ENCODE measurements at places on chromosomes 2 and 18. TPM values are rescaled to one million over a fixed set of nuclear protein-coding genes. Genes with fewer than 3 reads are reported as not detected.

DNA sequence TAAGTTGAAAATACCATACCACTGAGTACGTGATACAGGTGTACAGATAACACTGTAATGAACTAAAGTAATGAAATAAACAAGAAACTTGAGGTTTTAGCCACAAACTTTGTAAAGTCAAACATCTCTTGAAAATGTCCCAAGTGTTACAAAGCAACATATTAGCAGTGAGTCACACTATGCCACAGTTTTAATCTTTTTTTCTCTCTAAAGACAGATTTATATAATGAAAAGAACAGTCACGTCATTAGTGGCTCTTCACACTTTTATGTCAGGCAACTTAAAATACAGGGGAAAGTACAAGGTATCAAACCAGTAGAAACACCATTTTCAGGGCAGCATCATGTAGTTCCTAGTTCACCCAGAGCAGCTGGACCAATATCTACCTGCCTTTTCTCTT is 42.1 kb downstream of the RAPH1 start:
- no peak for DNase-seq

DNA sequence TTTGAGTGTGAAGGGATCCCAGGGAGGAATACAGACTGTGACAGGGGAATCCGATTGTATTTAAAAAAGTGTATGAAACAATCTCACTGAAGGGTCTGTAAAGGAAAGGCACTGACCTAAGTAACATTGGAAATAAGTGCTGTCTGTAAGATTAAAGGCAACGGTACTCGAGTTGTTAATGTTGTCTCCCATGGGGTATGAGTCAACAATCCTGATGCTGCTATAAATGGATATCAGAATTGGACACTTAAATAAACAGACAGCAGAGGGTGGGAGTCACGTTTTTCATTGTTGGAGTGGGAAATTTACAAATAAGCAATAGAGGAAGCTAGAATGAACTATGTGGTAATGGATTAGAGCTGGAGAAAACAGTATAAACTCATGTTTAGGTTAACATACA is 452.4 kb upstream of the RGPD4 start:
- no peak for DNase-seq

TUBA4B gene
- total RNA-seq = not detected

DLX2 gene
- not detected for total RNA-seq

DNA sequence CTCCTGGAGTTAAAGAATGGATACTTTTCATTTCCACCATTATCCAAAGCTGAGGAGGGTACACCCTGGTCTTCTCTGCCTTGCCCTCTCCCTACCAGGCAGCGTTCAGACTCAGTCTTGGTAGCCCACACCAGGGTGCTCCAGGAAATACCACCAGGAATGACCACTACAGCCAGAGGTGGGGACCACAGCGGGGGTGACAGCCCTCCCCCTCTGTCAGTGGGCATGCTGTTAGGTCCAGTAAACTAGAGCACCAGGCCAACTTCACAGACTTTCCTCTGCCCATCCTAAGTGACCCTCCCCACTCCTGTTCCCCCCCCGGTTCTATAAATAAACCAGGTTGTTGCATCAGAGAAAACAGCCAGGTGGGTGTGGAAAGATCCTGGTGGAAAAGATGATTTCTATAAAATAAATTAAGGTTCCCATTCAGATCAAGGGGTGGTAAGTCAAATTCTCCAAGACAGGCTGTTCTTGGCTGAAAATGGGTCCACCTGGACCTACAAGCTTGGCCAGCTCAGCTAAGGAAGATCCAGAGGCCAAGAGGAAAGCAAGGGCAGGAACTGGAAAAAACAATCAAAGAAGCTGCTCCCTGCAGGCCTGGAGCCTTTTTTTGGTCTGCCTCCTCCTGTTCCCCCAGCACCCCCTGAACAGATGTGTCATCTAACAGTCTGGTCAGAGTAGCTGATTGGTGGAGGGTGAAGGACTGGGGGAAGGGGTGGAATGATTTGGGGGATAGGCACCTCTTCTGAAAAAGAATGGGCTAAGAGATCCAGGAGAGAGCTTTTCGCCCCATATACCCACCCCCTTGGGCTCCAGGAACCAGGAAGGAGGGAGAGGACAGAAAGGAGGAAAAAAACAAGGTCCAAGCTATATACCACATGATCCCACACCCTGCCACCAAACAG is 2.3 kb downstream of the RAB11FIP5 start:
- no peak for DNase-seq

GRCh38 chr2:231051116-231051515 is 5.6 kb upstream of the PSMD1 start:
- DNase-seq = no peak
